Activated CD4-positive, alpha-beta T cell treated with anti-CD3 and anti-CD28 coated beads, Interleukin-2, amount 10 ng/mL, durations not matched to agents 24 days and 14 days (primary cell): ENCODE measurements at places on chromosomes 11 and 22. TPM values are rescaled to one million over a fixed set of nuclear protein-coding genes. Genes with fewer than 3 reads are reported as not detected.

RBMXL2 gene
- not detected in 2 replicates for total RNA-seq

TMEM132A gene
- total RNA-seq: 2.3 and 3.5 TPM in 2 replicates

PACSIN3 gene
- total RNA-seq: 14.3 and 16.4 TPM in 2 replicates

OR5P2 gene
- total RNA-seq: not detected in 2 replicates

SERPIND1 gene
- not detected in 2 replicates for total RNA-seq

LRP5 gene
- total RNA-seq: 23.8 and 33.8 TPM in 2 replicates

OR52A1 gene
- total RNA-seq: not detected in 2 replicates

C11orf97 gene
- not detected in 2 replicates for total RNA-seq

ACTN3 gene
- 0.07 TPM in 2 replicates for total RNA-seq

TSPAN32 gene
- 2.4 and 2.6 TPM in 2 replicates for total RNA-seq

SCGB1A1 gene
- total RNA-seq: not detected in 2 replicates

CCDC73 gene
- not detected in 2 replicates for total RNA-seq

OR5AN1 gene
- total RNA-seq: not detected in 2 replicates

JAML gene
- total RNA-seq: 303 and 318 TPM in 2 replicates

LRRC4C gene
- total RNA-seq: not detected in 2 replicates

KRTAP5-2 gene
- not detected in 2 replicates for total RNA-seq

SHANK2 gene
- not detected in 2 replicates for total RNA-seq
